IPS-NIHi11 (cell line): ENCODE measurements at places on chromosomes 11 and 22.
A peak's percentile ranks its signal among the peaks of the same experiment; 100 is the strongest.

DNA sequence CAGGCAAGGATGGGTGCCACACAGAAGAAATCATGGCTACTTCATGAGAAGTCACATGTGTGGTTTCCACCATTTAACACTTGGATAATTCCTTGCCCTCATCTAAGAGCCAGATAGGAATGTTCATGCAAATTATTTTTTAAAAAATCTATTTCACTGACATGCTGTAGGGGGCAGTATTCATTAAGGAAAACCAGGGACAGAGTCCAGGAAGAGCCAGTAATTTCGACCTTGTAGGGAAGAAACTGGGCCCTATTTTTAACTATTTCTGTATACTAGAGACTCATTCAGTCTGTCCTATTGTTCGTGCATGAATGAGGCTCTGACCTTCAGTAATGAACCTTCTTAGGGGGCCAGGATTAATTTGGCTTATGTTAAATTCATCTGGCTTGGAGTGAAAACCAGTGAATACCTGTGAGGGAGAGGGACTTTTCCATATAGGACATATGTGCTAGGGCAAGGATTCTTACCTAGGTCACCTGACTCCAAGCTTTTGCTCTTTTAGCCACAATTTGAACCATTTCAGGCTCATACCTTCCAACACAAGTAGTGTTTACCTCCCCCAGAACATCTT lies 192.7 kb downstream of the NAV2 start:
- DNase-seq: peak; percentile 70

GRCh38 chr22:49503321-49503720 lies 324.4 kb downstream of the BRD1 start:
- DNase-seq: no peak

DNA sequence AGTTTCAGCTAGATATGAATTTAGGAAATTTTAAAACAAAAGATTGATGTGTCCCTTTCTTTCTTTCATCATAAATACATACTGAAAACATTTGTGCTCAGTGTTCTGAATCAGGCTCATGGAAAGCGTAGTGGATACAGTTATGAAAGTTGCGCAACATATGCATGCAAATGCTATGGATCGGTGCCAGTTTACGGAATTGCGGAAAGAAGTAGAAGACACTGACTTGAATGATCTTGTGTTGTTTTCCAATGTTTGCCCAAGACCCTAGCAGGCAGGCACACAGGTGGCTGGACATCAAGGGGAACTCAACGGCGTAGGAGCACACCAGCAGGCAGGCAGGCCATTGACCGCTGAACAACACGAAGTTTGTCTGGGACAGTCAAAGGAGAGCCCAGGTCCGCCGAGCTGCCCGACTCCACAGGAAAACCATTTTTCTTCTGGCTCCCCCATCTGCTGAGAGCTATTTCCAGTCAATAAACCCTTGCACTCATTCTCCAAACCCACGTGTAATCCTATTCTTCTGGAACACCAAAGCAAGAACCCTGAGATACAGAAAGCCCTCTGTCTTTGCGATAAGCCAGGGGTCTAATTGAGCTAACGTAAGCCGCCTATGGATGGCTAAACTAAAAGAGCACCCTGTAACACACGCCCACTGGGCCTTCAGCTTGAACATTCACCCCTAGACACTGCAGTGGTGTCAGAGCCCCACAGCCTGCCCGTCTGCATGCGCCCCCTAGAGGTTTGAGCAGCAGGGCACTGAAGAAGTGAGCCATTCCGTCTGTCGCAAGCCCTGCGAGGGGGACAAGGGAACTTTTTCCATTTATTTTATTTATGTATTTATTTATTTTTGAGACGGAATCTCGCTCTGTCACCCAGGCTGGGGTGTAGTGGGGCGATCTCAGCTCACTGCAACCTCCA lies 7.4 kb upstream of the BIRC3 start:
- no peak for DNase-seq

- peak; percentile 11 for DNase-seq
These were observed 3.7 kb downstream of the RNH1 start for GRCh38 chr11:503179-503981.

- no peak for DNase-seq
These were observed 101.0 kb upstream of the SORL1-AS1 start for GRCh38 chr11:121553806-121554205.

GRCh38 chr11:123086305-123086704 lies 24.4 kb upstream of the HSPA8 start:
- DNase-seq: no peak

DNA sequence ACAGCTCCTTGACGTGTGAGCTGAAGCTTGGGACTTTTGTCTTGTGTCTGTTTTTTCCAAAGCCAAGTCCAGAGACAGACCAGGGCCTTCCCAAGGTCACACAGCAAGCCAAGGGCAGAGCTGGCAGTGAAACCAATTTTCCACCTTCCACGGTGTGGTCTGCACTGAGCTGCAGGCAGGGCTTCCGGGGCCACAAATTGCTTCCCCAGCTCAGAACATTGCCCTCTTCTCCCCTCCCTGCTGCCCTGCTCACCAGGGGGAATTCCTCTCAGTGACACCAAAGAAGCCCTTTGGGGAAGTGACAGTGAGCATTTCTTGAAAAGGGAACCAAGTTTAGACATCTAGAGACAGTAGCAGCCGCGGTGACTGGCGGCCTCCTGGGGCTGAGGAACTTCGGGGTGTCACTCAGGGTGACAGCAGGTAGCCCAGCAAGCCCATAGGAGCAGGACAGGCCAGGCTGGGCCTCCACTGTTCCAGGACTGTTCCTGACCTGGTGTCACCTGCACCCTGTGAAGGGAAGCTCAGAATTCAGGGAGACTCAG lies 9.2 kb downstream of the FXYD2 start:
- DNase-seq: no peak

GRCh38 chr11:8720352-8720751 lies 37.8 kb downstream of the RPL27A start:
- no peak for DNase-seq

GRCh38 chr11:8766043-8766987 lies 83.7 kb downstream of the RPL27A start:
- peak; percentile 51 for DNase-seq

GRCh38 chr11:13210424-13210823 lies 67.2 kb upstream of the BMAL1 start:
- peak; percentile 73 for DNase-seq

- no peak for DNase-seq
These were observed 18.0 kb downstream of the SOX6 start for GRCh38 chr11:16338393-16338792.

GRCh38 chr11:121534131-121535093 lies 81.6 kb upstream of the SORL1-AS1 start:
- no peak for DNase-seq

- no peak for DNase-seq
These were observed 93.4 kb downstream of the MUC15 start for GRCh38 chr11:26478710-26479109.

GRCh38 chr11:745428-745827 lies 1.8 kb upstream of the TALDO1 start:
- DNase-seq: no peak

GRCh38 chr22:43005106-43005505 lies 9.8 kb downstream of the PACSIN2 start:
- no peak for DNase-seq

DNA sequence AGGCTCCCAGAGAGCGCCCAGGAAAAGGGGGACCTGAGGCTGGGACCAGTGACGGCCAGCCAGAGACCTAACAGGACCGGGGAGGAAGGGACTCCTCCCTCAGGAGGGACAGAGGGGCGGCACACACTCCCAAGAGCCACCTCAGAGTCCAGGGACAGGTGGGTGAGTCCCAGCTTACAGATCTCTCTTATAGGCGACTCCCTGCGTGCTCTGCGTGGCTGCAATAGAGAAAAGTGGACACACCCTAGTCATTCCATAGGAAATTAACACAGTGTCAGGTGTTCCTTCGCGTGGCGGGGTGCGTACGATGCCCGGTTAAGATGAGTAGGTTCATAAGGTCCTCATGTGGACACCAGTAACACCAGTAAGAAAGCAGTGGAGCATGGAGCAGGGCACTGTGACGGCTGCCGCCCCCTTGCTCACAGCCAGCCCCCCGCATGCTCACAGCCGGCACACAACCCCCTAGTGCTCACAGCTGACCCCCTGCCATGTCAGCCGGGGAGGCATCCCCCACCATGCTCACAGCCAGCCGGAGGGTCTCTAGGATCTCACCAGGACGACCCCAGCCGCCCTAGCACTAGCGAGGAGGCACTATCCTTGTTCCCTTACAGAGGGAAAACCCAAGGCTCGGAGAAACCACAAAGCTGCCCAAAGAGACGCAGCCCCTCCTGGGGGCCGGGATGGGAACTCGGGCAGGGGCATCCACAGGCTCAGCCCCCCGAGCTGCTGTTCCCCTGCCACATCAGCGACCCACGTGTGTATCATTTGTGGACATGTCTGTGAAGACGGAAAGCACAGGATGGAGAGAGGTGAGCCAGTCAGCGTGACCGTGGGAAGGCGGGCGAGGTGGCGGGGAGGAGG lies 426.8 kb downstream of the TBC1D22A start:
- DNase-seq: no peak

DNA sequence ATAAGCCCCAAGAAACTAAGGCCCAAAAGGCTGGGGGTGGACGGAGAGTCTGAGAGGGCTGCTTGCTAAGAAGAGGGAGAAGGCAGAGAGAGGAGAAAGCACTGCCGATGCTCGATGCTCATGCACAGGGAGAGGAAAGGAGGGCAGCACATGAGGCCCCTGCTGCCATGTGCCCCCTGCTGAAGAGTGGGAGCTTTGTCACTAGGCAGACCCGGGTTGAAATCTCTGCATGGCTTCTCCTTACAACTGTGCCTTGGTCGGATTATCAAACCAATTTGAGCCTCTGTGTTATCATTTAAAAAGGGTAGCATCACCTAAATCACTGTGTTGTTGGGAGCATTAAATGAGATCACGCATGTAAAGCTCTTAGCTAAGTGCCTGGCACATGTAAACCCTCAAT lies 330.5 kb downstream of the NXPE2 start:
- DNase-seq: no peak

GRCh38 chr11:74731301-74732094 lies at the start of gene CHRDL2:
CHRDL2 (minus strand) TSS chr11:74731426; CDS start chr11:74730888, 538 bp downstream.
- DNase-seq: peak; percentile 76
